Fibroblast of skin of back (primary cell): ENCODE measurements at places on chromosomes 2 and 18.

GRCh38 chr2:234631646-234632514 is 135.0 kb upstream of the ARL4C start:
- no peak for DNase-seq

GRCh38 chr2:173752152-173752551 is 213.0 kb downstream of the SP3 start:
- peak; percentile 11 for DNase-seq

DNA sequence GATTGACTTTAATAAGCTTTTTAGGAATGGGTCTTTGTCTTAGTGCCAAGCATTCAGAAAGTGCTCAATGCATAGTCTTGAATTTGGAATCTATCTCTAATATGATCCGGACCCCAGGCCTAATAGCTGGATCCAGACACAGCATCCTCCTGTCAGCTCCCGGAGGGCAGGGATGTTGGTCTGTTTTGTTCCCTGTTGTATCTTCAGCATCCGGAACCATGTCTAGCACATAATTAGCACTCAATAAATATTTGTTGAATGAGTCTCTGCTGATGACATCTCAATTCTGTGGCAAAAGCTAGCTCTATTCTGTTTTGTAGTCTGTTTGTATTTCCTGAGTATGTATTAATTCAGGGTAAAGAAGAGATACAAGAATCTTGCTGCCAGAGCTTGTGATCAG is 169.1 kb downstream of the DCDC2C start:
- DNase-seq = no peak

GRCh38 chr2:19783935-19784334 is 117.8 kb downstream of the TTC32 start:
- DNase-seq = no peak

DNA sequence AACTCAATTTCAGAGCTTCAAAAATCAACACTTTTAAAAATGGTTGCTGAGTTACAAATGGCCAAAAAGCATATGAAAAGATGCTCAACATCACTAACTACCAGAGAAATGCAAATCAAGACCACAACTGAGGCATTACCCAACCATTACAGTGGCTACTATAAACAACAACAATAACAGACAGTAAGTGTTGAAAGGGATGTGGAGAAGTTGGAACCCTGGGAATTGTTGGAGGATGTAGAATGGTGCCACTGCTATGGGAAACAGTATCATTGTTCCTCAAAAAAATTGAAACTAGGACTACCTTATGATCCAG is 173.3 kb upstream of the SPRED2 start:
- DNase-seq = no peak
